ENCODE measurements at places on chromosomes 6 and 20.

- DNase-seq = no peak
These were observed 11.0 kb downstream of the PANK2 start for GRCh38 chr20:3900187-3900604.

DNA sequence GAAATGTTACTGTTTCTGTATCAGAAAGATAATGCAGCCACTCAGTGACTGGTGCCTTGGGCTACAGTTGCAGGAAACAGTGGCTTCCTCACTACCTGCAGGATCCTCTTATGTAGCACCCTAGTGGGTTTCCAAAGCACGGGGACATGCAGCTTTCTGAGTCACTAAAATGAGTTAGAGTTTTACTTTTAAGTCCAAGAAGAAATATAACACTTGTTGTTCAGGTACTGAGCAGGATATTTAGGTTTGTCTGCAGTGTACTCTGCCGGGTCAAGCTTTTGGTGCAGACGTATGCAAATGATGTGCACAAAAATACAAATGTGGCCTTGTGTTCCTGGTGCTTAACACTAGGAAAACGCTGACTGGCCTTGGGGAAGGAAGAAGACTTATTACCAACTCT, 22.0 kb downstream of the ACSS1 start:
- DNase-seq = no peak

- no peak for DNase-seq
These were observed 10.6 kb downstream of the PDYN start for GRCh38 chr20:1983301-1983700.

GRCh38 chr20:23042270-23042669, 7.2 kb downstream of the SSTR4 start:
- DNase-seq = no peak

- no peak for DNase-seq
These were observed 51.0 kb upstream of the SENP6 start for GRCh38 chr6:75550544-75551167.

DNA sequence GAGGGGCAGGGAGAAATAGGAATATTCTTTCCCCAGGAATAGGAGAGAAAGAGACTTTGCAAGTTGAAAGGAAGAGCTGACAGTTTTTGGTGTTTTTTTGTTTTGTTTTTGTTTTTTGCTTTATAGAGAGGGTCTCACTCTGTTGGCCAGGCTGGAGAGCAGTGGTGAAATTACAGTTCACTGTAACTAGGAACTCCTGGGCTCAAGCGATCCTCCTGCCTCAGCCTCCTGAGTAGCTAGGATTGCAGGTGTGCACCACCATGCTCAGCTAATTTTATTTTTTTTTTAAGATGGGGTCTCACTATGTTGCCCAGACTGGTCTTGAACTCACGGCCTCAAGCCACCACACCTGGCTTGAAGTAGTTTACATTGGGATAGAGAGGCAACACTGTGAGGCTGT, 8.0 kb upstream of the L3MBTL3 start:
- DNase-seq = no peak

DNA sequence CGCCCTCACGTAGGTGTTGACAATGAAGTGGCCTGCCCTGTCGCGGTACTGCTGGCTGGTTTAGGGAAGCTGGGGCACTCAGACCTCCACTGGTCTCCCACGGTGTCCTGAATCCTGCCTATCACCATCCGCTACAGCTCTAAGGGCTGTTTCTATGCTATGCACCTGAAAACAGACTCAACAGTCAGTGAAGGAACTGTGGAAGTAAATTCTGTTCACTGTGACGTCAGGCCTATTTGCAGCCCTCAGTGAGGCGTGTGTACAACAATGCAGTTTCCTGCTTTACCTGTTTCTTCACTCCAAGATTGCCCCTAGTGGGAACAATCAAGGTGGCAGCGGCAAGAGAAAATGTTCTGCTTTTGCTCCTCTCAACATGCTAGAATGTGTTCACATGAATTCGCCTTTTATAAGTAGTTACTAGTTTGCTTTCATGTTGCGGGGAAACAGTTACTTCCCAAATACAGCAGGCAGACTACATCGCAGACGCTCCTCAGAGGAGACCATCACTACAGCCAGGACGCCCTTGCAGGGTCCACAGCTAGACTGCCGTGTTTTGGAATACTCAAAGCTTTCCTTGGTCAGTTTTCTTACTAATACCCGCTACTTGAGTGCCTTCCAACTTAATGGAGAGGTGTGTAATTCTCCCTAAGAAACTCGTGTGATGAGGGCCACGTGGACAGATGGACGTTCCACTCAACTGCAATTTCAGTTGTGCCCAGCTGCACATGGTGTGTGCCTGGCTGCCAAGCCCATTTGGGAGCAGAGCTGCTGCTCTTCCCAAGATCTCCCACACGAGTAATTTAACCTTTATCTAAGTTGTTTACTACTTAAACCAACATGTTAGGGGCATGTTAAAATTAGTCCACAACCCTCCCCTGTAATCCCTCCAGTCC, 25.4 kb downstream of the DIDO1 start:
- no peak for DNase-seq

- DNase-seq = no peak
These were observed 1.6 kb upstream of the TRIB3 start for GRCh38 chr20:378961-379336.

- DNase-seq = no peak
These were observed 48.9 kb downstream of the TINAG start for GRCh38 chr6:54357141-54357540.

DNA sequence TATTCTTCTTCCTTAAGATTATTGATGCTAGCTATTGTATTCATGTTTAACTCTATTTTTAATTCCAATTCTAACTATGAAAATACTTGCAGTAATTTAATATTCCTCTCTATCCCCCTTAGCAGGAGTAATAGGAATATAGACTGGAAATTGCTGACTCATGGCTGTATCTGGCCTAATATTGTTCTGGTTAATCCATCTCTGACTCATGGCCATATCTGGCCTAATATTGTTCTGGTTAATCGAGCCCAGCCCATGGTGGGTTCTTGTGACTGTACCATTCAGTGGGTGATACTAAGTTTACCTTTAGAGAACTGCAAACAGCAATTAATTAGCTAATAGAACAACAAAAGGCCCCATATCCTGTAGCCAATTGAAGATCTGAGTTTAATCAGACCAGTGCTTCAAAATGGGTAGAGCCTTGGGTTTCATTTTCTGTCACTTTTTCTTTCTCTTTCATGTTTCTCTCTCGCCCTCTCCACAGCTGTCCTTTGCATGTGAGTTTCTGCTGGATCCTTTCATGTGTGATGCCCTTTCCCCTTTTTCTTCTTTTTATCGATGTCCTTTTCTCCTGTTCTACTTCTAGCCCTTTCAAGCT, 50.6 kb downstream of the SLC22A3 start:
- DNase-seq = no peak

- DNase-seq = no peak
These were observed 112.7 kb downstream of the GJA1 start for GRCh38 chr6:121548131-121548530.

GRCh38 chr6:120141601-120142000, 792.0 kb upstream of the MAN1A1 start:
- DNase-seq = no peak

GRCh38 chr6:129890164-129890563, 29.0 kb upstream of the TMEM244 start:
- no peak for DNase-seq

GRCh38 chr6:111604259-111605099, 1.2 kb downstream of the TRAF3IP2 start:
- no peak for DNase-seq

DNA sequence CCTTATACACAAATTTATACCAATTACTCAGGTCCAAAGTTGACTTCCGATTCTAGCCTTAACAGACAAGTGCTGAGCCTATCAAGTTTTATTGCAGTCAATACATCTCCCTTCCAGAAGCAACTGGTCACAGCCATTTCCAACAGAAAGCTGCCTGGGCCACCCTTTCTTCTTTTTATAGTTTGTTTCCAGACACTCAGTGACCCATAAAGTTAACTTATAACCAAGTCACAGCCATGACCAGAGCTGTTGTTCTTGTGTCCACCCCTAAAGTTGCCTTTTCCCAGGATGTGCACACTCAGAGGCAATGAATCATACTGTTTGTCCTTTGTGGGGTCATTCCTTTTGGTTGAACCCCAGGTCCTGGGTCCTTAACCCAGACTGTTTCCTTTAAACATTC, 89.9 kb downstream of the CD83 start:
- no peak for DNase-seq

GRCh38 chr20:5188736-5189135, 61.9 kb downstream of the CDS2 start:
- DNase-seq = no peak

DNA sequence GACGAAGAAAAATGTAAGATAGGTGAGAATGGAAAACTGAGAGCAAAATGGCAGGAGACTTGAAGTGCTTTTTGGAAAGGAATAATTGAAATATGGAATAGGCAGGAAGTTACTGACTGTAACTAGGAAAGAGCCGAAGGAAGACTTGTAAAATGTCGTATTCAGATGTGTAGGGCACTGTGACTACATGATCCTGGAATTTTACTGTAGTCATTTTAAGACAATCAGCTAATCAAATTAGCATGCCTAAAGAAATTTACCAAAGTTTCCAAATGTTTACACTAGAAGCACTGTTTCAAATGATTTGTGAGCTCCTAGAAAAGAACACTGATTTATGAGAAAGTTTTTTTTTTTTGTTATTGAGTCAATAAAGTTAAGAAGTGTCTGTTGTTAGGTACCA, 21.2 kb upstream of the ADIG start:
- no peak for DNase-seq

Measured in NCI-H1930 (cell line).